ENCODE measurements at places on chromosomes 4 and X.

GRCh38 chr4:125043486-125043885 lies 271.3 kb upstream of the FAT4 start:
- DNase-seq, result no peak

DNA sequence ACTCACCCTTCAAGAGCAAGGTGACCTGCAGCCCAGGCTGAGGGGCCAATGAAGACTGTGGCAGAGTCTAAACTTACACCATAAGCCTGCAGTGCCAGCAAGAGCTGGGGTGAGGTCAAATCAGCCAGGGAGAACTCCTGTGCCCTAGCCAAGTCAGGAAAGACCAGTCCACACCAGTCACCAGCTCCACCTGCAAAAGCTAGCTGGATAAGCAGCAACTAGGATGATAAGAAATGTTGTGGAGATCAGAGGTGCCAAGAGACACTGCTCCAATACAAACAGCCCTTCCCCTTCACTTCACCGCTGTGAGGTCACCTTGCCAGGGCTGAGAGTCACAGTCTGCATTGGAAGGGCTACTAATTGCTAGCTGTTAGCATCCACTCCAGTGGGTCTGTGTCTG lies 31.3 kb downstream of the NIPAL1 start:
- DNase-seq, result no peak

GRCh38 chr4:78059524-78059889 lies 2.4 kb downstream of the FRAS1 start:
- peak; percentile 39 for DNase-seq

- no peak for DNase-seq
Observed at GRCh38 chrX:120365968-120366367, 4.1 kb downstream of the ATP1B4 start.

DNA sequence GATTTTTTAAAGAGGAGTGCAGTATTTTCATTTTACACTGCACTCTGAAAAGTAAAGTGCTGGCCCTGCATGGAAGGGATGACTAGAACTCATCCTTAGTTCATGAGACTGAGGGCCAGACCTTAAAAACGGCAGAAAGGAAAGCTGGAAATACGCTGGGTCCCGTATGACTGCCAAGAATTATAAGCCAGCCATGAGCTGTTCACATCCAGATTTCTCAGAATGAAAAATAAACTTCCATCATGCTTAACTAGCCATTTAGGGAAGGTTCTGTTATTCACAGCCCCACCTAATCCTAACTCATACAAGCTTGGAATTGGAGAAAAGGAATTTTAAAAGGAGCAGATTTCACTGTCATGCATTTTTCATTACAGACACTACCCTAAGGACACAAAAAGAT lies 894.4 kb downstream of the FAT4 start:
- no peak for DNase-seq

- no peak for DNase-seq
Observed at GRCh38 chrX:28498658-28499057, 88.6 kb upstream of the IL1RAPL1 start.

GRCh38 chr4:92399032-92399431 lies 95.3 kb downstream of the GRID2 start:
- no peak for DNase-seq

DNA sequence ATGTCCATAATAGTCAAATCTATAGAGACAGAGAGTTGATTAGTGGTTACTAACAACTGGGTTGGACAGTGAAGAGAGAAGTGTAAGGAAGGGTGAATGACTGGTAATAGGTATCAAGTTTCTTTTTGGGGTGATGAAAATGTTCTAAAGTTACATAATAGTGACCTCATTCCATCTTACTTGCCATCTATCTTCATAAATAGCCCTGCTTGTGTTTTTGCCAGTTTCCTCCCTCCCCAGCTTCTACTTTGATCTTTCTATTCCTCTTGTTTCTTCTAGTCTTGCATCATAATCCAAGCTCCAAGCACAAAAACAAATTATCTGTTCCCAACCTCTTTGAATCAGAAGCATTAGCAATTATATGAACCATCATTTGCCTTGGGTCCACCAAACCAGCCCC lies 40.2 kb upstream of the TET2 start:
- DNase-seq, result no peak

GRCh38 chr4:48722509-48723446 lies 57.3 kb downstream of the FRYL start:
- DNase-seq, result no peak

DNA sequence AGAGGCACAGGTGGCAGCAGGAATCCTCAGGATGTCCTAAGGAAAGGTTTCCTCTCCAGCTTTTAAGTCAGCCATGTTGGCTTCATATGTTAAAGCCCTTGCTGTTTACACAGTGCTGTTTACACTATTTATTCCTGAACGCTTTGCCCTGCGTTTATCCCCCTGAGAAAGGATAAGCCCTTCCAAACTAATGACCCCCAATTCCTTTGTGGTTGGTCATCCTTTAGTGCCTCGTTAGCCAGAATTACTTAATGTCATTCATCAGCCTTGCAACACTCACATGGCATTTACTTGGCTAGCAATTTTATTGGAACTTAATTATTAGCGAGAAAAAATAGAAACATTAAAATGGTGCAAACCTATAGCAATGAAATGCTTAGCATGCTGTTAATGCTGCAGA lies 23.8 kb downstream of the VCX2 start:
- DNase-seq, result no peak

- DNase-seq, result no peak
Observed at GRCh38 chr4:83552083-83552482, 16.2 kb downstream of the GPAT3 start.

DNA sequence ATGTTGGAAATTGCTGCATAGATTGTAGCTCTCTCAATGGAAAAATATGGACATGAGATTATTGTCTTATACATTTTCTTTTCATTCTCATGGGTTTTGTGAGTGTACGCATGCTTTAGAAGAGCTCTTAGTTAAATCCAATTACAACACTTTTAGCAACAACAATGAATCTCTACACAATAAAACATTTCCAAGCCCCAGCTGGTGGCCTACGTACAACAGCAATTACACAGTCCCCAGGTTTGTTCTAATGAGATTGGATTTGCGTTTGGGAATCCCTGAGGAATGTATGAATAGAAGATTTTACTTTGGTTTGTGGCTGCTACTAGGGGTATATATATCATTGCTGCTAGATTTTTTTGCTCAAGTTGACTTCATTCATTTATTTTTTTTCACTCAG lies 98.6 kb downstream of the FHDC1 start:
- no peak for DNase-seq

GRCh38 chr4:55385201-55385649 lies 10.5 kb upstream of the TMEM165 start:
- no peak for DNase-seq
